ENCODE measurements at places on chromosomes 6 and 20. TPM values are rescaled to one million over a fixed set of nuclear protein-coding genes. Genes with fewer than 3 reads are reported as not detected.

- no peak for DNase-seq
Measured at GRCh38 chr6:118786596-118787453, 107.1 kb upstream of the ASF1A start.

DNA sequence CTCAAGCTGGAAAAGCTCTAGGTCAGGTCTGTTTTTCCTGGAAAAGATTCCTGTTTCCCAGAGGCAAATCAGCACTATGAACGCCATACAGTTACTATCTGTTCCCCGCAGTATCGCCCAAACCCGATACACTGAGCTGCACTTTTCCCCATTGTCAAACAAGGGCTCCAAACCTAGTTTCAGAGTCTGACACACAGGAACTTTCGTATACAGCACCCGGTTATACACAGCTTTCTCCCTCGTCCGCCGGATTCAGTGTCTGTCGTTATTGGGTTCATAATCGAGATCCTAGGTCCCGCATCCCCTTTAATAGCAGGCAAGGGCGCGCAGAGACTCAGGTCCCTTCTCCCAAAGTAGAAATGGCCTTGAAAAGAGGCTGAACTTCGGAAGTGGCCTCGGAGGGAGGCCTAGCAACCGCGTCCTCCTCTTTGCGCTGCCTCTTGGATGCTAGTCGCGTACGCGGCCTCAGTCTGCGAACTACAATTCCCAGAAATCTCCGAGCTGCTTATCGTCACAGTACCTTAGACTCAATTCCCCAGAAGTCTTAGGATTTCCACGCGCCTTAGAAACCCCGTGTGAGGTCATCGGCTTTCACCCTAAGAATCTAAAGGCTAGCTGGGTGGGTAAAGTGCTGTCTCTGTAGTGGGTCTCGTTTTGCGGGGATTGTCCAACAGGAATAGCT lies 34.2 kb downstream of the ZNF391 start:
- no peak for DNase-seq

The ADGB gene
- total RNA-seq: not detected

The TMEM151B gene
- not detected for total RNA-seq

- DNase-seq: no peak
Measured at GRCh38 chr20:47198254-47198671, 158.2 kb downstream of the ZMYND8 start.

GRCh38 chr6:45607798-45608197 lies 230.1 kb upstream of the SUPT3H start:
- DNase-seq: no peak

The OPRM1 gene
- not detected for total RNA-seq

DNA sequence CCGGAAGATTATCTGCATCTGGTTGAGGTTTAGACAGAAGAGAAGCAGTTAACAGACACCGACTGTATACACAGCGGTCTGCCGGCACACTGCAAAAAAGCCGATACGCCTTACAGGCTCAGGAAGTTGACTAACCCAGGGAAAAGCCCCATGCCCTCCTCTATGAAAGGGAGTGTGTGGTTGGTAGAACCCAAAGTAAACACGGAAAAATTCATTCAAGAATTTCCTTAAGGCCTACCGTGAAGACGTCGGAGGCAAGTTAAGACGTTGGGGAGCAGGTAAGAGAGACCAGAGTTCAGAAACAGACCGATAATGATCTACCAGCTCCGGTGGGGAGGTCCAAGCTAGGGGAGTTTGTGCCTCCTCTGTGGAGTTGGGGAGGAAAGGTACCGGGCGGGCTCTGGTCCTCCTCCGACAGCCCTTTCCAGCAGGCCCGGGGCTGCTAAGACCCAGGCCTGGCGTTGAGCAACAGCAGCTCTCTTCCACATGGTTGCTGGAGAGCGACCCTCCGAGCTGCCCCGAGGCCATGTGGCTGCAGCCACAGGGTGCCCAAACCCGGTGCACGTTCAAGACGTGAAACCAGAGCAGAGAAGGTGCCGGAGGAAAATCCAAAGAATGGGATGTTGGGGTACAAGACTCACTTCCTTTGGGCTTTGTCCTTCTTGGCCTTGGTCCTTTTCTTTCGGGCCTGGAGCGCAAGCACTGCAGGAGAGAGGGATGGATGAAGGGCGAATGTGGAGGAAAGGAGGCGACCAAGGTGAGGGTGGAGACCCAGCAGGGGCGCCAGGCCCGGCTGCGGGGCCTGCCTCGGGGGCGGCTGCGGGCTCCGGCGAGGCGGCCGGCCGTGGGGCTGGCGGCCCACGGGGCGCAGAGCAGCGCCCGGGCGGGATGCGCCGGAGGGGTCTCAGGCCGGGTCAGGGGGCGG lies 809 bp downstream of the SRPK1 start:
- no peak for DNase-seq

DNA sequence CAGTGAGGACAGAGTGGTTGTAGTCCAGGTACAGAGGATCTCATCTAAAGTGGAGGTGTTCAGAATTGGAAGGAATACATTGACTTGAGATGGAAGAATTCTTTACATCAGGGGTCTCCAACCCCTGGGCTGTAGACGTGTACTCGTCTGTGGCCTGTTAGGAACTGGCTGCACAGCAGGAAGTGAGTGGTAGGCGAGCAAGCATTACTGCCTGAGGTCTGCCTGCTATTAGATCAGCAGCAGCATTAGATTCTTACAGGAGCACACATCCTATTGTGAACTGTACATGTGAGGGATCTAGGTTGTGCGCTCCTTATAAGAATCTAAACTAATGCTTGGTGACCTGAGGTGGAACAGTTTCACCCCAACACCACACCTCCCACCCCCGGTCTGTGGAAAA lies 121.1 kb downstream of the CDKAL1 start:
- no peak for DNase-seq

The STK4 gene
- total RNA-seq: 39.6 TPM

DNA sequence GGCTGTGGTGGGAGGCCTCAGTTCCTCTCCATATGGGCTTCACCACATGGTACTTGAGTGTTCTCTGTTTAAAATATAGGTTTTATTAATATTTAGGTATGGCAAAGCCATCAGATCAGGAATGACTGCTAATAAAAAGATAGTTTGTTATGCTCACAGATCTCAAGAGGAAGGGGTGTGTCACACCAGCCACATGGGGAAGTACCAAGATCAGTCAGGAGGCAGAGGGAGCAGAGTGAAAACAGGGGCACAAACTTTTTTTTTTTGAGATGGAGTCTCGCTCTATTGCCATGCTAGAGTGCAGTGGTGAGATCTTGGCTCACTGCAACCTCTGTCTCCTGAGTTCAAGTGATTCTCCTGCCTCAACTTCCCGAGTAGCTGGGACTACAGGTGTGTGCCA lies 92.1 kb upstream of the GCM1 start:
- no peak for DNase-seq

The BTN1A1 gene
- total RNA-seq: not detected

The DEFB124 gene
- 2.7 TPM for total RNA-seq

DNA sequence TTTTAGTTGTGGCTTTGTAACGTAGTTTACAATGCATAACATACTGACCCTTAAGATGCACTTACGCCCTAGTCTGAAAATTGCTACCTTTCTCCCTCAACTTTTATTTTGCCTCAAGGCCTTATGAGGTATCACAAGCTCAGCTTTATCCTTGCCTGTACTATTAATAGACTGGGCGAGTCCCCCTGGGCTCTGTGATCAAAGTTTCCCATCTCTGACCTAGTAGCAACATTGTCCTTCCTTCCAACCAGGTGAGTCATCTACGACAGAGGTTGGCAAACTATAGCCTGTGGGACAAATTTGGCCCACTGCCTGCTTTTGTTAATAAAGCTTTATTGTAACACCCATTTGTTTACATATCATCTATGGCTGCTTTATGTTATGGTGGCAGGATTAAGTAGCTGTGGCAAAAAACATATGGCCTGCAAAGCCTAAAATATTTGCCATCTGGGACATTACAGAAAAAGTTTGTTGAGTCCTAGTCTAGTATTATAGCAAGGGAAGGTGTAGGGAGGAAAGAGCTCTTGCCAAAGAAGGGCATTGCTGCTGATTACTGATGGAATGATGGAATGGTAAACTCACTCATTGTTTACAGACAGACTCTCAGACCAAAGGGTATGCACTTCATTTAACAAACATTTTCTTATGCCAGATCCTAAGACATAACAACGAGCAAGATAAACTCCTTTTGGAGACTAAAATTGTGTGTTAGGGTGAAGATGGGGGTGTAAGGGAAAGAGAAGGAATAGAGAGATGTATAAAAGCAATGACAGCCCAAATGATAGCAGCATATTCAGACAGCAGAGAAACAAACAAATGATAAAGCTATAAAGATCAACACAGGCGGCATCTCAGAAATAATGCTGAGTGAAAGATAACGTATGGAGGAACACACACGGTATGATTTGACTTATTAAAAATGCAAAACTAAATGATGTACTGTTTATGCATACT lies 74.2 kb downstream of the SLC22A23 start:
- no peak for DNase-seq

DNA sequence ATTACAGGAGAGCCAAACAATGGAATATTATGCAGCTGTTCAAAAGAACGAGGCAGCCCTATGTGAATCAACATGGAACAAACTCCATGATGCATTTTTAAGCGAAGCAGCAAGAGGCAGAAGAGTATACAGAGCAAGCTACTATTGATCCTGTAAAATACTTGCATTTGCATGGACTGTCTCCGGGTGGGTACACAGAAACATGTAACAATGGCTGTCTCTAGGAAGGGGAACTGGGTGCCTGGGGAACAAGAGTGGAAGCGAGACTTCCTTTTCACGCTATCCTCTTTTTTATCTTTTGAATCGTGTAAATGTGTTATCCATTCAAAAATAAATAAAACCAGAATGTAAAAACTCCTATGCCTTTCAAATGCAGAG lies 93.3 kb upstream of the SIRPA start:
- no peak for DNase-seq

Measured in omental fat pad (tissue), 4 donors.